ENCODE measurements at places on chromosomes 3 and 15. TPM values are rescaled to one million over a fixed set of nuclear protein-coding genes. Genes with fewer than 3 reads are reported as not detected.

The LSG1 gene
- polyA plus RNA-seq: 27.0 TPM

The HCLS1 gene
- 1.1 TPM for polyA plus RNA-seq

DNA sequence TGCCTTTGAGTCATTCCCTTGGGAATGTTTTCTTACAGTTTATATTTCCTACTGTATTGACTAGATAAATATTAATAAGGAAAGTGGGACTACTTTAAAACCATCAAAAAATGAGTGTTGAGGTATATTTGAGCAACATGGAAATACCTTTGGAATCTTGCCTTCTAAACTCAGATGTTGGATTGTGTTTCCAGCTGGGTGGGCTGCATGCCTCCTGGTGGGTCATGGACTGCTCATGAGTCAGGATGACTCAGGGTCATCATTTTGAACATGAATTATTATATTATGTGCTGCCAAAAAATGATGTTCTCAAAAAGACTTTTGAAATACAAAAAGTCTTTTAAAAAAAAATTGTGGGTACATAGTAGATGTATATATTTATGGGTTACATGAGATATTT lies 41.1 kb upstream of the APH1B start:
- no peaks in the 10 kb centered on the region for H3K36me3 ChIP-seq
- H3K4me3 ChIP-seq: no peak overlapping the region
- peaks cover 18% of the 10 kb centered on the region for H3K4me1 ChIP-seq

- no peaks in the 10 kb centered on the region for H3K36me3 ChIP-seq
- no peak overlapping the region for H3K4me3 ChIP-seq
- H3K27me3 ChIP-seq: no peaks in the 10 kb centered on the region
- no peak overlapping the region for H3K27ac ChIP-seq
These were observed 860.0 kb downstream of the FHIT start for GRCh38 chr3:60391292-60391691.

The ARHGAP31 gene
- 3.2 TPM for polyA plus RNA-seq

DNA sequence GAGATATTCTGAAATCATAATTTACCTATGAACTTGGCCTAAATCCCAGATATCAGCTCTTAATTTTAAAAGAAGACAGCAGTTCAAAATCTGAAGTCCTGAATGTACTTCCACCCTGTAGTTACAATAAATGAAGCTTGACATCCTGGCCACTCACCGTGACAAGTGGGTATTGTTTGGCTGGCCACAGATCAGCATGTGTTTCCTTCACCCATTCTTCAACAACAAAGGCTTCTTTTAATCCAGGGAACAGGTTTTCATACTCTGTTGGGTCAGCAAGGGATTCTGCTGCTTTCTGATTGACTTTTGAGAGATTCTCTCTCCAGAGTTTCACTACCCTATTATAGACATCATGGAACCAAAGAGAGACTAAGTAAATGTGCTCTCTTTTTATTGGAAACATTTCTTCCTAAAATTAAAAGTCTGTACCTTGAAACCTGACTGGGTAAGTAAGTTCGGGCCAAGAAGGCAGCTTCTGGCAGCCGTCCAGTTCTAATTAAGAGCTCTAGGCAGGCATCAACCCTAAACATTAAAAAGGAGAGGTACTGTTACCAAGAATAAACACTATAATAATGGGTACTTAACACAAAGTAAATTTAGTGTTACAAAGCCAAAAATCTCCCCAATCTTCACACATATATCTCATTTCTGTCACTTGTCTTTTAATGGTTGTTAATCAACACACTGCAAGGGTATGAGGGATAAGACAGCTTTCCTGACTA lies 15.2 kb downstream of the MRPS22 start:
- no peak overlapping the region for H3K4me3 ChIP-seq
- no peaks in the 10 kb centered on the region for H3K27me3 ChIP-seq
- no peak overlapping the region for H3K27ac ChIP-seq
- H3K4me1 ChIP-seq: no peaks in the 10 kb centered on the region

The FGF7 gene
- 11.2 TPM for polyA plus RNA-seq

DNA sequence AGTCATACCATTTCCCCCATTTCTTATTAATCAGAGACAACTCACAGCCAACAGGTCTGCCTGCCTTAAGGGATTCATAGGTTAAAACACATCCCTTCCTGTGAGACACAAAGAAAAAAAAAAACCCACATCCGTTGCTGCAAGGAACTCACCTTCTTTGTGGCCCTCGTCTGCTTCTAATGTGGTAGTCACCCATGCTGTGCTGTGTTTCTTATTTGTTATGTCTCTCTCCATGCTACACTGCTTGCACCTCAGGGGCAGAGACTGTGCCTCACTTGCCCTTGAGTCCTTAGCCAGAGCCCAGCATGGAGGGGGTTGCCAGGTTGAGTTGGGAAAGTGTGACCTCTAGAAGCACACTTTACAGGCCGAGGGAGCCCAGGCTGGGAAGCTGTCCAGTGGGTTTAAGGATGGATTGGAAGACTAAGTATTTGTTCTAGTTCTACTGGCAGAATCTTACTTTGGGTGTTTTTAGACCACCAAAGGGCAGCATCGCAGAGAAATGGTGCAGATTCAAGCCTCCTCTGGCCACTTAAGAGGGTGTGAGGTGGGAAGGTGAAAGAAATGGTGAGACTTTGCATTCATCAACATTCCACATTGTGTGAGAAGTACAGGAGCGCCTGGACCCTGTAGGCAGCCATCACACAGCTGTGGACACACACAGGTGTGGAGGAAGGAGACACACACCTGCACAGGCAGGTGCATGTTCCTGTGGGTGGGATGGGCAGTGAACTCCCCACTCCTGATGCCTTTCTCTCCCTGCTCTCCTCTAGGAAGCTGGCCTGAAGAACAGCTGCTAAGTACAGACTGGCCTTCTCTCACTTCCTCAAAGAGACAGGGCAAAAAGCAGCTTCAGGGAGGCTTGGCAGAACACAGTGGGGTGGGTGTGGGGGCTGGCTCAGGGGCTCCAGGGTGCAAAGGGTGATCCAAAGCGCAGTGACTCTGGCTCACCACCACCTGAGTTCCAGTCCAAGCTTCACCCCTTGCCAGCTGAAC lies 48.8 kb downstream of the GLB1 start:
- DNase-seq: no peak
- no peak overlapping the region for H3K4me3 ChIP-seq
- no peaks in the 10 kb centered on the region for H3K27me3 ChIP-seq
- H3K27ac ChIP-seq: no peak overlapping the region

The CP gene
- 12.5 TPM for polyA plus RNA-seq

- H3K4me3 ChIP-seq: no peak overlapping the region
- no peaks in the 10 kb centered on the region for H3K27me3 ChIP-seq
- no peak overlapping the region for H3K27ac ChIP-seq
- H3K36me3 ChIP-seq: no peaks in the 10 kb centered on the region
- no peak for DNase-seq
- H3K4me1 ChIP-seq: no peaks in the 10 kb centered on the region
These were observed 1028.7 kb downstream of the NTRK3 start for GRCh38 chr15:87227846-87228245.

- H3K4me1 ChIP-seq: no peaks in the 10 kb centered on the region
- H3K27me3 ChIP-seq: no peaks in the 10 kb centered on the region
- no peak overlapping the region for H3K4me3 ChIP-seq
These were observed 32.9 kb upstream of the NR1I2 start for GRCh38 chr3:119748991-119749390.

GRCh38 chr3:106640353-106640752 lies 736.9 kb upstream of the CCDC54 start:
- DNase-seq: no peak
- H3K4me3 ChIP-seq: no peak overlapping the region
- H3K36me3 ChIP-seq: no peaks in the 10 kb centered on the region
- no peaks in the 10 kb centered on the region for H3K4me1 ChIP-seq

The CHRFAM7A gene
- 0.68 TPM for polyA plus RNA-seq

The SLC49A4 gene
- 30.9 TPM for polyA plus RNA-seq

- no peaks in the 10 kb centered on the region for H3K27me3 ChIP-seq
- H3K27ac ChIP-seq: no peak overlapping the region
- H3K36me3 ChIP-seq: no peaks in the 10 kb centered on the region
- no peak for DNase-seq
These were observed 684.1 kb downstream of the NTRK3 start for GRCh38 chr15:87572381-87572910.

GRCh38 chr3:31621314-31621713 lies 88.6 kb downstream of the STT3B start:
- H3K27me3 ChIP-seq: no peaks in the 10 kb centered on the region
- no peak overlapping the region for H3K4me3 ChIP-seq
- H3K27ac ChIP-seq: no peak overlapping the region
- no peaks in the 10 kb centered on the region for H3K36me3 ChIP-seq
- DNase-seq: no peak
- no peaks in the 10 kb centered on the region for H3K4me1 ChIP-seq

GRCh38 chr3:129365296-129366136 lies 62.9 kb downstream of the EFCAB12 start:
- H3K36me3 ChIP-seq: no peaks in the 10 kb centered on the region
- no peaks in the 10 kb centered on the region for H3K27me3 ChIP-seq
- no peaks in the 10 kb centered on the region for H3K4me1 ChIP-seq
- H3K27ac ChIP-seq: no peak overlapping the region

GRCh38 chr3:17577796-17578520 lies 164.5 kb downstream of the TBC1D5 start:
- no peak overlapping the region for H3K27ac ChIP-seq
- H3K36me3 ChIP-seq: no peaks in the 10 kb centered on the region
- peaks cover 5% of the 10 kb centered on the region for H3K4me1 ChIP-seq
- no peaks in the 10 kb centered on the region for H3K27me3 ChIP-seq
- H3K4me3 ChIP-seq: no peak overlapping the region
- no peak for DNase-seq

- H3K27me3 ChIP-seq: no peaks in the 10 kb centered on the region
- H3K36me3 ChIP-seq: no peaks in the 10 kb centered on the region
- no peak overlapping the region for H3K27ac ChIP-seq
- no peaks in the 10 kb centered on the region for H3K4me1 ChIP-seq
These were observed 470.1 kb downstream of the MCTP2 start for GRCh38 chr15:94701281-94701985.

The PLCL2 gene
- polyA plus RNA-seq: 4.9 TPM

The CRYGS gene
- 0.89 TPM for polyA plus RNA-seq

DNA sequence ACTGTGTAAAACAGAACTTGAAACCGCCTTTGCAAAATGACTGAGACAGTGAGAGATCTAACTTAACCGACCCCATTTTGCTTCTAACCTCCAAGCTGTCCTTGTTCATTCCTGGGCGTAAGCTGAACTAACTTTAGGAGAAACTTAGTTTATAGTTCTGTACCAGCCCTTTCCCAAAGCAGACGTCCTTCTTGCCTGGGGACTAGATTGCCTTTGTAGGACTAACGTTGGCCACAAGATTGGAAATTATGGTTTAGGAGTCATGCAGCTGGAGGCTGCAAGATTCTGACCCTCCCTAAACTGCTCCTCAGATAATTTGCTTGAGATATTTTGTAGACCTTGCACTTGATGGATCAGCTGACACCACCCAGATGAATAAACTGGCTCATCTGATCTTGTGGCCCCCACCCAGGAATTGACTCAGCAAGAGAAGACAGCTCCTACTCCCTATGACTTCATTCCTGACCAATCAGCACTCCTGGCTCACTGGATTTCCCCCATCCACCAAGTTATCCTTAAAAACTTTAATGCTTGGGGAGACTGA lies 219.9 kb upstream of the PROK2 start:
- peak overlapping the region; percentile 37 for H3K27ac ChIP-seq
- no peaks in the 10 kb centered on the region for H3K27me3 ChIP-seq
- no peaks in the 10 kb centered on the region for H3K36me3 ChIP-seq
- no peaks in the 10 kb centered on the region for H3K4me1 ChIP-seq
- H3K4me3 ChIP-seq: no peak overlapping the region

DNA sequence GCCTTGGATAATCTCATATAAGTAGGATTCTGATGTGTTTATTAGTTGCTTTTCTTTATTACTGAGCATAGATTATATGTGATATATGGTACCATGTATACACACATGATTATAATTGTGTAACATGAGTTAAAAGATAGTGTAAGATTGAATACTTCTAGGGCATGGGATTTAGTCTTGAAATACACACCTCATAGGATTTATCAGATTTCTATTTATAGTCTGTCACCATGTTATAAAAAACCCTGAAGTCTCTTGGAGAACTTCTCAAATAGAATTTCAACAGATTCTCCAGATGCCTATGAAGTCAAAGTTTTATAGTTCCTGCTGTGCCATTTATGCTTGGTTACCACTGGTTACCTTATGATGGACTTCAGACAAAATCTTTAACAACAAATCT lies 11.2 kb upstream of the KPNA4 start:
- no peak overlapping the region for H3K27ac ChIP-seq
- no peaks in the 10 kb centered on the region for H3K4me1 ChIP-seq
- no peak overlapping the region for H3K4me3 ChIP-seq
- DNase-seq: no peak

DNA sequence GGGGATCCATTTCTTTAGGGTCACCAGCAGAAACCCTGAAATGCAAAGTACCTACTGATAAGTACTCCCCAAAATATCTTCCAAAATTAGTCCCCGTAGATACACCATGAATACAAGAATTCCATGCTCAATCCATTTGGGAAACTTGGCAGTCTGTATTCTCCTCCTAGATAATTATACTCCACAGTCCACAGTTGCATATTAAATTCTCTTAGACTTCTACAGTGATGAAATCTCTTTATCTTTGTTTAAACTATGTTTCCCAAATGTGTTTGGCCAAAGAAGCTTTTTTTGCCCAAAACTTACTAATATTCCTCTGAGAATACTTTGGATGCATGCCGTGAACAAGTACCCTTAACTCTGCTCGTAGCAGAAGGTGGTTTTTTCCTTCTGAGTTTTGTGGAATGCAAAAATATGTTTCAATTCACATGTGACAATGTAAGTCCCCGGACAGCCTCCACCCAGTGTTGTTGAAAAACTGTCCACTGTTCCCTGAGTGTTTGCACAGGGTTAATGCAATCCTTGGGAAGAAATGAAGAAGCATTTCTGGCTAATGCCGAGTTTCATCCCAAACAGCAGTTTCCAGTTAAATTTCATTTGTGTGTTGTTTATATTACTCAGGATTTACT lies 126.7 kb downstream of the ARNT2 start:
- peaks cover 10% of the 10 kb centered on the region for H3K4me1 ChIP-seq
- no peak overlapping the region for H3K27ac ChIP-seq
- H3K27me3 ChIP-seq: no peaks in the 10 kb centered on the region
- H3K36me3 ChIP-seq: no peaks in the 10 kb centered on the region
- no peak overlapping the region for H3K4me3 ChIP-seq

GRCh38 chr3:72738752-72739530 lies 109.3 kb downstream of the SHQ1 start:
- H3K27me3 ChIP-seq: peaks cover 2% of the 10 kb centered on the region
- H3K36me3 ChIP-seq: no peaks in the 10 kb centered on the region
- H3K4me3 ChIP-seq: peak overlapping the region; percentile 49
- H3K27ac ChIP-seq: no peak overlapping the region
- DNase-seq: peak; percentile 74

GRCh38 chr3:122962149-122962548 lies 65.4 kb downstream of the SEMA5B start:
- H3K4me1 ChIP-seq: no peaks in the 10 kb centered on the region
- H3K27me3 ChIP-seq: peaks cover 7% of the 10 kb centered on the region
- no peak overlapping the region for H3K4me3 ChIP-seq
- no peak for DNase-seq
- H3K36me3 ChIP-seq: no peaks in the 10 kb centered on the region
- no peak overlapping the region for H3K27ac ChIP-seq
